SHP77 treated with DMSO at 0.1 percent for 48 hours (cell line): ENCODE measurements at places on chromosomes 4 and X.

- no peak for DNase-seq
Observed at GRCh38 chr4:28436191-28437080, 1575.8 kb downstream of the STIM2 start.

DNA sequence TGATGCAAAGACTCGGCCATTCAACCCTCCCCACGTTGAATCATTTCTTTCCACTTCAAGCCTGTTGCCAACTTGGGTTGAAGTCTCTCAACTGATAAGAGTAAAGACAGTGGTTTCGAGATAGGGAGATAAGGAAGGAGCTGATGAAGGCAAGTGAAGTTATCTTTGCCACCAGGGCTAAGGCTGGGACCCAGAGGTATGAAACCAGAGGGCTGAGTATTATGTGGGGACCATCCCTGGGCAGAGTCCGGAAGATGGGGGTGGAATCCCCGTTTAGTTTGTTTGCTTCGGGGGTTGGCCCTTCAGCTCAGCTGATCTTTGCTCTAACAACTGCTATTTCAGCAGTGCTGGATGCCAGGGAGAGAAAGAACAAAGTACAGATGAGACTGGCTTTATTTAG, 2.3 kb upstream of the XPNPEP2 start:
- no peak for DNase-seq

GRCh38 chr4:53748328-53748772, 157.1 kb upstream of the LNX1 start:
- DNase-seq, result no peak

DNA sequence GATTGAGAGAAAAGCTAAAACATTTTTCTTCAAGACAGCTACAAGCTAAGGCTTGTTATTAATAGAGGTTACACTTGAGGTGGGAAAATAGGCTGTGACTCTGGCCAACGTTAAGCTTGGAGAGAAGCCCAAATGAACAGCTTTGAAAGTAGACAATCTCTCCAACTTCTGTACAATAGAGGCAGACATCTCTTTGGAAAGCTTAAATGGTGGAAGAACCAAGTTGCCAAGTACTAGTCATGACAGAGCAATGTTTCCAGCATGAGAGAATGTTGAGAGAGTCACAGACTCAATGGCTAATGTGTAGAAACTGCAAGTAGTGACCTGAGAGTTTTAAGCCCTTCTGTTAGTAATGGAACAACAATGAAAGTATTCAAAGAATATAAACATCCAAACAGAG, 298.1 kb downstream of the INPP4B start:
- DNase-seq, result no peak

DNA sequence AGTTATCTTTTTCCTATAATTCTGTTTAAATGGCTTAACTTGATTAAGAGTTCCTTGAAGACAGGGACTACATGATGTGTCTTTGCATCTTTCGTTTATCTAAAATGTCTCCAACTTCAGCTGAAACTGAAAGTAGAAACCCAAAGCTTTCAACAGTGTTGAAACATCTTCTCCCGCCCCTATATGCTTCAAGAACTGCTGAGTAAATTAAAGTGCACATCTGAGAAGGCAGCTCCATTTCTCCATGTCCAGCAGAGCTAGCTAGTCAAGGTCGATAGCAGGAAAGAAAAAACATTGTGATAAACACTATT, 185.7 kb upstream of the TBL1X start:
- no peak for DNase-seq

GRCh38 chr4:154616731-154617130, 4.3 kb upstream of the FGG start:
- DNase-seq, result no peak

DNA sequence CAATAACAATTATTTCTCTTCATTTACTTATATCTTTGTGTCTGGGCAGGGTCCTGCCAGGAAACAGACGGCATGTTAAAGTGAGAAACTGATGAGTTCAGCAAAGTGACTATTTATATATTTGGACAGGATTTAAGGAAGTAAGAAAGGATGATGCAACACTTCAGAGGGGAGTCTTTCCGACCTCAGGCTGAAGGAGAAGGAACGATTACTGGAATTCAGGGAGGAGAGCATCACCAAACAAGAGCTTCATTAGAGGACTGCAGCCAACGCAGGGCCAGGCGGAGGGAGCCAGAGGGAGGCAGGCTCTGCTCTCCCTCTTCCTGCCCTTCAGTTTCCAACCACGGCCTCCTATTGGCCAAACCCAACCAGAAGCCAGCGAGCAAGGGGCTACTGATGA, 1.5 kb upstream of the TLR7 start:
- no peak for DNase-seq

DNA sequence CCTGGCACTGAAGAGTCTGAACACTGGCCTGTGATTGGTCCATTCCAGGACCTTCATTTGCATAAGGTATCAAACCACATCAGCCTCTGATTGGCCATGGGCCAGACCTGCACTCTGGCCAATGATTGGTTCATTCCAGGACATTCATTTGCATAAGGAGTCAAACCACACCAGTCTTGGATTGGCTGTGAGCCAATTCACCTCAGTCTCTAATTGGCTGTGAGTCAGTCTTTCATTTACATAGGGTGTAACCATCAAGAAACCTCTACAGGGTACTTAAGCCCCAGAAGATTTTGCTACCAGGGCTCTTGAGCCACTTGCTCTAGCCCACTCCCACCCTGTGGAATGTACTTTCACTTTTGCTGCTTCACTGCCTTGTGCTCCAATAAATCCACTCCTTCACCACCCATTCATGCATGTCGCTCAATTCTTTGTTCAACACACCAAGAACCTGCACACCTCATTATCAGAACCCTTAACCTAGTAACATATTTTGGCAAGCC, 14.2 kb upstream of the HERC5 start:
- no peak for DNase-seq

DNA sequence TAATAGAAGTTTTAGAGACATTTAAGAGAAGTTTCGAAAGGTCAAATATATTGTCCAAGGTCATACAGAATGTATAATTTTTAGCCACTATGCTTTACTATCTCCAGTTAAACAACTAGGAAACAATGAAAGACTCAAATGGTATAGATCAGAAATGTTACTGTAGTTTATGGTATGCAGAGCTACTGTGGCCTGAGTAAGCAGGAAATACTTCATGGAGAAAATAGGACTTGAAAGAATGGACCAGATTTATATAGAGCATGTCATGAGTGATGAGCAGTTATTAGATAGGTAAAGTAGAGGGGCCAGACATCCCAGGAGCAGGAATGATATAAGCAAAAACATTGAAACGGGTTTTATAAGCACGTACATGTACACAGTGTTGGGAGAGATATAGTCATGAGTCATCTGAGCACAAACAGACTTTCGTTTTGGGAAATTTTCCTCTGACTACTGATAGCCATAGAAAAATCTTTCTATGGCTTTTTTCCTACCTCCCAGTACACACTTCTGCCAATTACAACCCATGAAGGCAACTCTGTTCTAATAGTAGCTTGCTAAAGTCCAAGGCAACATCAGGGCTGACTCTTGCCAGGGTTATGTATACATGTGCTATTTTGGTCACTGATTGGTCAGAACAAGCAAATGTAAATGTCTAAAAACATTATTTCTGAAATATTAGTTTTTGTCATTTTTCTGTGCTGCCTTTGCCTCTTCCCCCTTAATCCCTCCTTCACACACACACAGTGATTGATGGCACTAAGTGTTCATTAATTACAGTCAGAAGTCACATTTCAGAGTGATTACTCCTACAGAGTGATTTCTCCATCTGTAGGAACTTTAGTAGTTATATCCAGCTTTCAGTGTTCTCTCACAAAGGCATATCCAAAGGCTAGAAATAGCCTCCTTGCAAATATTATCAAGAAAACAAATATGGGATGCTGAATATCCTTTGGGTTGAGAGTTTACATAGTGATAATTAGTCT, 198.7 kb downstream of the ENOX2 start:
- DNase-seq, result no peak

DNA sequence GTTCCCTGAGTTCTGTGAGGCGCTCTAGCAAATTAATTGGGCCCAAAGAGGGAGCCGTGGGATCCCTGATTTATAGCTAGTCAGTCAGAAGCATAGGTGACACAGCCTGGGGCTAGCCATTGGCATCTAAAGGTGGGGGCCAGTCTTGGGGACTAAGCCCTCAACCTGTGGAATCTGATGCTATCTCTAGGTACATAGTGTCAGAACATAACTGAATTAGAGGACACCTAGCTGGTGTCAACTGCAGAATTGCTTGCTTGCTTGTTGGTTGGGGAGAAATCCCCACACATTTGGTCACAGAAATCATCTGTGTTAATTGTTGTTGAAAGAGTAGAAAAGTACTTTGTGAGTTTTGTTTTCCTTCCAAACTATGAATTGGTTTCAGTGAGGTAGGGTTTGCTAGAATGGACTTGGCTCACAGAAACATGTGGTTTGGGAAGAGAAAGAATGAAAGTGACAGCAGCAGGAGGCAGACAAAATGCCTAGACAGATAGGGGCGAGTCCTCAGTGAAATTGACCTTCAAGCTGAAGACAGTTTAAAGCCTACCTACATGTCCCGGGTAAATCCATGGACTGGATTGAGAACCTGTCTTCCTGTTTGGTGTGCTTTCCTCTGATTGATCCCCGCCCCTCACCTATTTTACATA, 12.8 kb upstream of the GPR82 start:
- DNase-seq, result no peak

GRCh38 chr4:152936446-152937335, 568 bp downstream of the FHDC1 start:
- DNase-seq, result no peak

- DNase-seq, result no peak
Observed at GRCh38 chr4:153513596-153513995, 47.4 kb downstream of the TMEM131L start.

GRCh38 chrX:6299724-6300123, 71.1 kb upstream of the NLGN4X start:
- DNase-seq, result no peak

- DNase-seq, result no peak
Observed at GRCh38 chrX:11267425-11267824, 25.8 kb upstream of the AMELX start.

DNA sequence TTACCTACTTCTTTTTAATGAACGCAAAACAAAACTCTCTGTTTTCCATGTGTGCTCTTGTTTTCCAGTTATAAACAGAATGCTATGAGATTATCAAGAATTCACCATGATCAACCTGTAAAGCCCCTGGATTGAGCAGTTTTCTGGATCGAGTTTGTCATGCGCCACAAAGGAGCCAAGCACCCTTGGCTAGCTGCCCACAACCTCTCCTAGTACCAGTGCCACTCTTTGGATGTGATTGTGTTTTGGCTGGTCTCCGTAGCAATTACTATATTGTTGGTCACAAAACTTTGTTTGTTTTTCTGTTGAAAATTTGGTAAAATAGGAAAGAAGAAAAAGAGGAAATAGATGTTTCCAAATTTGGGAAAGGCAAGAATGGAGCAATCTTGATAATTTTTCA, 51.1 kb downstream of the UGT2B7 start:
- DNase-seq, result no peak

DNA sequence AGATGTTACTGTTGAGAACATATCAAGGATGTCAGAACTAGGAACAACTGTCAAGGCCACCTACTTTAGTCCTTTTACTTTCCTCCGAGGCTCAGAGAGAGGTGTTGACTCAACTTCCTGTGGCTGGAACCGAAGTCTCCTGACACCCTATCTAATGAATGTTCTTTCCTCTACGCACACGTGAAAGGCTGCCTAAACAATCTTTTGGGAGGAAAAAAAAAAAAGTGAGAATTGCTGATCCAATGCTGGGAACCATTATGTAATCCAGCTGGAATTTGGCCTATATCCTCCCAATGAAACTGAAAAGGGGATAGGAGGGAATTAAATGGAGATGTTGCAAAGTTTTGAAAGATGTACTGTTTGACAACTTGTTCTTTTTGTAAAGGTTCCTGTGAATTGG, 8.3 kb upstream of the MAP7D3 start:
- no peak for DNase-seq

DNA sequence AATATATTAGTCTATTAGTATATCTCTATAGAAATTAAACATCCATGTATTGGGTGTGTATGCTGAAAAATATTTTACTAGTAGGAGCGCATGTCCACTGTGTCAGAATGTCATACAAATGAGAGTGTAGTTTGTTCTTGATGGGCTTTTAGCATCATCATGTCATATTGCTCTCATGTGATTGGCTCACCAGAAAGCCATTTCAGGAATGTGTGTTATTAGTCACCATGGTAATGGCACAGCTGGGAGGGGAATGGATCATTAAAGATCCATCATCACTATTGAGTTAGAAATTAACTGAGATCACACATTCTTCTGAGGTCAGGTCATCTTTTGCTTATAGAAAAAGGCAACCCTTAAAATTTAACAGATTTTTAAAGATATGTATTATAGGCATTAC, 77.3 kb downstream of the PHEX start:
- no peak for DNase-seq

DNA sequence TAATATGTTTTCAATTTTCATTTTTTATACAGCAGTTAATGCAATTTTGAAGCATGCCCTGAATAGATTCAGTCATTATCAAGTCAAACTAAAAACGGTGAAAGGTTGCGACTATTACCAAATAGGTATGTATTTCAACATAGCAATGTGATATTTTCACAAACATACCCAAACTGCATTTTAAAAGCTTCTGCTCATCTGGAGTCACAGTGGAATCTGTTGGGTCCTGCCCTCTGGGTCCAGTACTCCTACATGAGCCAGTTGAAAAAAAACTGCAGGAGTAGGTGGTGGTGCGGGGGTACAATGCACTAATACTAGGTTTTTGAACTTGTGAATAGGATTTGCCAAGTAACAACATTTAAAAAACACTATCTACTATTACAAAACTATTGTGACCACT, 938 bp downstream of the GPR34 start:
- DNase-seq, result no peak

- no peak for DNase-seq
Observed at GRCh38 chrX:22950269-22951266, 49.2 kb upstream of the DDX53 start.

- no peak for DNase-seq
Observed at GRCh38 chr4:65668201-65669089, 1.8 kb downstream of the EPHA5 start.

DNA sequence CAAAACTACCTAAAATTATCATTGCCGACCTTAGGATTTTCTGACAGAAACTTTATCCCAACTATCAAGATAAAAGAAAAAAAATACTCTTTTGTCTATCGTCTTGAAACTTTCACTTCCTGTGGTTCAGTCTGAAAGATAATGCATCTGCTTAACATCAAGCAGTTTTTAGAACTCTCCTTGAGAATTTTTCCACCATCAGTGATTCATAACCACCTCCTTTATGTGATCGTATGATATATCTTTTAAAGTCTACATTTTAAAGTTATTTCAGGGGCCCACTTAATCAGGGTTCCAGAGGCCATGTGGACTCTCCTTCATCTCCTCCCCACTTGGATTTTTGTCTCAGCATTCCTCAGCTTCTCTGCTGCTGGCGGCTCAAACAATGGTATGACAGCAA, 272.8 kb upstream of the TENM3 start:
- no peak for DNase-seq

GRCh38 chr4:80103629-80104028, 30.6 kb upstream of the ANTXR2 start:
- no peak for DNase-seq

GRCh38 chr4:155548173-155548572, 118.5 kb upstream of the GUCY1A1 start:
- DNase-seq, result no peak

GRCh38 chrX:17769701-17770269, 32.5 kb downstream of the SCML1 start:
- DNase-seq, result no peak

GRCh38 chr4:24867766-24868296, 45.0 kb downstream of the CCDC149 start:
- no peak for DNase-seq
